ENCODE measurements at places on chromosomes 7 and 10.

DNA sequence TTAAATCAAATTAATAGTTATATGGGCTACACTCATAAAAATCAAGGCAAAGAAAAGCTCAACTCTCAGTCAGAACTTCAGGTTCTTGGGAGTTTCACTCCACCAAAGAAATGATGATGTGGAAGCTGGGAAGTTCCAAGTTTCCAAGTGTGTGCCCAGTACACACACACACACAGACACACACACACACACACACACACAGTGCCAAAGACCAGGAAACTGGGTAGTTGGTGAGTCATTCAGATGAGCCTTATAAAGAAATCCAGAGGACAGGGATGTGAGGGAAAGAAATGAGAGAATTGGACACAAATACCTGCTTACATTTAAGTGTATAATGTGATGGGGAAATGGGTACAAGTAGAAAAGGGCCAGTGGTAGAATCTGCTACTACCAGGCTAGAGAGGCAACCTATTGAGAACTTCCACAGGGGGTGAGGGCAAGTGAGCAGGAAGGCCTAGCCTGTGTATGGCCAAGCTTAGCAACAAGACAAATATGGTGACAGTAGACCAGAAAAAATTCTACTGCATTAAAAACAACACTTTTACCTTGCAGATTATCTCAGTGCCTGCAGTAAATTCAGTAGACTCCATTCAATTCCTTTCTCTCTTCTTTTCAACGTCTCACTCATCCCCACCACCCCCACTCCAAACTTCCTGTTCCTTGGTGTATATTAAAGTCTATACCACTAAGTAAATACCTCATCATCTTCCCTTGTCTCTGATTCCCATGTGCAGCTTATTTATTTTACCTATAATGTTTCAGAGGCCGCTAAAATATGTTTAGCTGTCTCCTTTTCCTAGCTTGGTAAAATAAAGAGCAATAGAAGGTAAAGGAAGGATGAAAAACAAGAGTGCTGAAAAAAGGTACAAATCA, 95.0 kb downstream of the CABCOCO1 start:
- DNase-seq: no peak

DNA sequence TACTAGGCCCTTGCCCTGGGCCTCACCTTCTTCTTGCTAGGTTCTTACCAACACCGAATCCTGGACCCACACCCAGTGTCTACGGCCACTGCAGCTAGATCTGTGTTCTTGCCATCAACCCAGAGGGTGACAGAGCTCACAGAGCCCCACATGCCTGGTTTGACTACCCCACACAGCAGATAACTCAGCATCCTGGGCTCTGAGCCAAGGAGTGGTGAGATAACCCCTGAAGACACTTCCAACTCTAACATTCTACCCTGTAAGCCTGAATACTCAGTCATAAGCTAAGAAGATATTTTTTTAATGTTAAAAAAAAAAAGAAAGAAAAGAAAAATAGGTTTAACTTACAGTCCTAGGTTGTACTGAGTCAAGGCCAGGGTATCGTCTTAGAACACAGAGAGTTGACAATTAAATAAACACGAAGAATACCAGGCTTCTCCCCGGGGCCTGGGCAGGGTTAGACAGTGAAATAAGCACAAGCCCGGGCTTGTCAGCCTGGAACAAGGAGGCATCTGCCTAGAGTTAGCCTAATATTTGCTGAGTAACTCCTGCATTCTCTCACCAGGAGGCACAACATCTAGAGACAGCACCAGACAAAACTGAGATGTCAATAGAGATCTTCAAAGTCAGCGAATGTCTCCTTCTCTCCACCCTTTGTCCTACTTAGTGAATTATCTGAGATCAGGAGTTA, 556.5 kb upstream of the LRRN3 start:
- DNase-seq: no peak

- DNase-seq: no peak
These were observed 4.7 kb downstream of the ATP5MF start for GRCh38 chr7:99461221-99461620.

- no peak for DNase-seq
These were observed 19.8 kb upstream of the NUP205 start for GRCh38 chr7:135537905-135538304.

DNA sequence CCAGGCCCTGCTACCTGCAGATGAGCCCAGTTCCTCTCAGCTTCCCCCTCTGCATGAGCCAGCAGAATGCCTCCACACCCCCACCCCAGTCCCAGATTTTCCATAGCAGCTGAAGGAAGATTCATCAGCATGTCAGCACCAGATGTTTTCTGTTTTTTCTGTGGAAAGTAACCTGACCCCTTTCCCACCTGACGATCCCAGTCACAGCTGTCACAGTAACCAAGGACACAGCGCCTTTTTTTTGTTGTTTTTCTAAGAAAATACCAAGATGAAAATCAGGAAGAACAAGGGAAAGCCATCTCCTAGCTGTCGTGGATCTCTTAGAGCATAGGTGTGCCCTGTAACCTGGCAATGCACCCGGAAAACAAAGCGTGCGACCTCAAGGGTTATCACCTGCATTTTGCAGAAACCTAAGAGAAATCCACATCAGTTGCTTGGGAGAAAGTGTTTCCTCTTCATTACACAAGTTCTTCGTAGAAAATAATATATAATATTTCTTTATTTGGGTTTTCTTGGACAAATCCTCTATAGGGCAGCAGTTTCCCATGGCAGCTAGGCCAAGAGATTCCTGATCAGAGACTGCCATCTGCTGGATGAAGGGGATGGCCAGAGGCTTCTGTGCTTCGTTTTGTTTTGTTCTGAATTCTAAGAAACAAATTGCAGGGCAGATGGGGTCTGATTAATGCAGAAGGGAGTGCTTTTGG, 401.9 kb downstream of the TNS3 start:
- peak; percentile 36 for DNase-seq

DNA sequence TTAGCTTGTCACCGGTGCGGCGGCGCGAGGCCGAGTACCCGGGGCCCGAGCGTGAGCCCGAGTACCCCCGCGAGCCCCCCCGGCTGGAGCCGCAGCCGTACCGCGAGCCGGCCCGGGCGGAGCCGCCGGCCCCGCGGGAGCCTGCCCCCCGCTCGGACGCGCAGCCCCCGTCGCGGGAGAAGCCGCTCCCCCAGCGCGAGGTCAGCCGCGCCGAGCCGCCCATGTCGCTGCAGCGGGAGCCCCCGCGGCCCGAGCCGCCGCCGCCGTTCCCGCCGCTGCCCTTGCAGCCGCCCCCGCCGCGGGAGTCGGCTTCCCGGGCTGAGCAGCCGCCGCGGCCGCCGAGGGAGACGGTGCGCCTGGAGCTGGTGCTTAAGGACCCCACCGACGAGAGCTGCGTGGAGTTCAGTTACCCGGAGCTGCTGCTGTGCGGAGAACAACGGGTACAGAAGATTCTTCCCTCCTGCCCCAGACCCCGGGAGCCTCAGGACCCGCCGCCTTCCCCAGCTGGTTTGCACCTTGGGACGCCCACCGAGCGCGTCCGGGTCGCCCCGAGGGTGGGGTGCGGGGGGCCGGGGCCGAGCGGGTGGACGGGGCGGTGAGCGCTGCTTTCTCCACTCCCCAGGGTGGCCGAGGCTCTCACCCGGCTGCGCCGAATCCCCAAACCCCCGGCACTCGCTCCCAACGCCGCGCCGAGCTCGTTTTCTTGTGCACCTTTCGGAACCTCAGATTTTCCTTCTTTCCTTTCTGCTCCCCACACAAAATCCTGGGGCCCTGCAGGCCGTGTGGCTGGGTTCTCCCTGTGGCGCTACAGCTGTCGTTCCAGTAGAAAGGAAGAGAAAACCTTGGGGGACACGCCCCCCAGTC, 708 bp downstream of the UBN2 start:
- no peak for DNase-seq

- no peak for DNase-seq
These were observed 52.5 kb downstream of the SCRN1 start for GRCh38 chr7:29937132-29937531.

Data from Panc1 (cell line).